ENCODE measurements at places on chromosomes 2 and 18. TPM values are rescaled to one million over a fixed set of nuclear protein-coding genes. Genes with fewer than 3 reads are reported as not detected.

CAPN14 gene
- total RNA-seq = 0.69 TPM

C18orf32 gene
- 22.4 TPM for total RNA-seq

VWC2L gene
- not detected for total RNA-seq

LPIN1 gene
- 36.5 TPM for total RNA-seq

SEH1L gene
- total RNA-seq = 110 TPM

GKN1 gene
- not detected for total RNA-seq

ST6GAL2 gene
- total RNA-seq = not detected

INPP1 gene
- total RNA-seq = 8.5 TPM

RSAD2 gene
- total RNA-seq = 3.7 TPM

MRPL33 gene
- total RNA-seq = 59.2 TPM

SAG gene
- not detected for total RNA-seq

DNA sequence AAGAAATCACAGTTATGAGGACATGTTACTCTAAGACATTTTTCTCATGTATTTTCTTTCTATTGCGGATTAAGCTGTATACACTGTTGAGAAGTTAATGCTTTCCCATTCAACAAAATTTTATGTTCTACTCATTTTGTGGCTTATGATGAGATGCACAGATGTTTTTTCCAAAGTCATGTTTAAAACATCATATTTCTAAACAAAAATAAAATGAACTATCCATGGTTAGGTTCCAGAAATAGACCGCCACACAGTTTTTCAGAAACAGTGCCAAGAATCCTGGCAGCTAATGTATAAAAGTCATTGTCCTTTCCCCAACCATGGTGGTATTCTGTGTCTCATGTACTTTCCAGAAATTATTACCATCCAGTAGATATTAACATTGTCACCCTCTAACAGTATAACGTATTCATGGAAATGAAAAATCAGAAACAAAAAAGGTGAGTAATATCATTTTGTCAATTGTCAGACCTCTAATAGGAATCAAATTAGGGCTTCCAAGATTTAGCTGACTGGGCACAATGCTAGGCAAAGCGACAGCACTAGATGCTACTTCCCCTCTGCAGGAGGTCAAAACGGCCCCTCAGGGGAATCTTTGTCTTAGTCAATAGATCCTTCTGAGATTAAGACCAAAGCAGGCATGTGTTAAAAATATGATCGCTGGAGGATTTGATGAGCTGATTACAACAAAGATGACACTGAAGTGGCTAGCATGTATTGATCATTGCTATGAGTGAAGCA lies 54.4 kb upstream of the ZNF397 start:
- no peak for DNase-seq
- H3K27me3 ChIP-seq = no peaks in the 10 kb centered on the region
- no peaks in the 10 kb centered on the region for H3K36me3 ChIP-seq
- no peak overlapping the region for H3K27ac ChIP-seq
- H3K4me3 ChIP-seq = no peak overlapping the region
- H3K4me1 ChIP-seq = no peaks in the 10 kb centered on the region

DNA sequence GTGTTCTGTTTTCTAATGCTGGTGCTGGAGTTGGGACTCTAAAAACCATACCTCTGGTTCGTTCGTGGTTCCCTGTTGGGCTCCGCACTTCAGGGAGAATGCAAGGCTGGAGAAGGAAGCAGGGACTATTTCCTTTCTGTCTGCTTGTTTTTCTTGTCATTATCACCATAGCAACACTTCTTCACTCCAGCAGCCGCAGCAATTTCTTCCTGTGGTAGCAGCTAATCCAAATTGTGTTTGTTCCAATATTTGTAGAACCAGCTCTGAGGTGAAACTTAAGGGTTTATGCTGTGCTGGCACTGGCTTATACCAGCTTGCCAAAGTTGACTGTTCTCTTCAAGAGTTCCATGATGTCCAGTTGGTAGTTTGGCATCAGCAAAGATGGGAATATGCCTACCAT lies 301.4 kb upstream of the SYT4 start:
- no peaks in the 10 kb centered on the region for H3K27me3 ChIP-seq
- H3K4me3 ChIP-seq = no peak overlapping the region
- no peaks in the 10 kb centered on the region for H3K4me1 ChIP-seq
- no peaks in the 10 kb centered on the region for H3K36me3 ChIP-seq

- H3K4me1 ChIP-seq = peaks cover 4% of the 10 kb centered on the region
- H3K27me3 ChIP-seq = no peaks in the 10 kb centered on the region
- H3K27ac ChIP-seq = no peak overlapping the region
- peaks cover 15% of the 10 kb centered on the region for H3K36me3 ChIP-seq
- no peak overlapping the region for H3K4me3 ChIP-seq
These were observed 5.6 kb upstream of the KDM3A start for GRCh38 chr2:86435531-86435930.

DNA sequence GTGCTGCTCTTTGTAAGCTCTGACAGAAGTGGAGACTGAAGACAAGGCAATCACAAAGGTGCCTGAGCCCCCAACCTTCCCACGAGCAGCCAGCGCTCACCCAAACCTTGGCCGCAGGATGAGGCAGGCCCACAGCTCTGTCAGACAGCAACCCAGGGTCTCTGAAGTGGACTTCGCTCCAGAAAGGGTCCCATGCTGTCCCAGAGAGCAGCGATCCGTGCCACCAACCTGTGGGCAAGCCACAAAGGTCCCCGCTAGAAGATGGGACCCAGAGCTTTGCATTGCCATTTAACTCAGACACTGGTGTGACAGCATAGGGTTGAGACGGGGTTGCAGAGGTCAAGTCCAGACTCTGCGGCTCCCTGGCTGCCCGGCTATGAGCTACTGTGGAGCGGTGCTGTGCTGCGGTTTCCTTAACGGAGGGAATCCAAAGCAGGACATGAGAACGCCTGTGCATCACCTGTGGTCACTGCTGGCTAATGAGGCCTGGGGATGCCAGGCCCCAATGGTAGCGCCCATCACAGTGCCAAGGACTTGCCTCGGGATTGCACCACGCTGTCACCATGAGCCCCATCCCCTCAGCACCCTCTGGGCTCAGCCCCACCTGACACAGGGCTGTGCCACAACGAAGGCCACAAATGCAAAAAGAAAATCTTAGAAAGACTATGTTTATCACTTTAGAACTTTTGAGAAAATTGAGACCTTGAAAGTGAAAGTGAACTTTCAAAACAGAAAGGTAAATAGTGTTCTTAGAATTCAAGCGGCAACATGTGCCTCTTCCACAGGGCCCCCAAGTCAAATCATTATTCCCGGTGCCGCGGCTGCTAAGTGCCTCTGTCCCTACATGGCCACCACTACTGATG lies 103.4 kb downstream of the HDAC4 start:
- H3K27me3 ChIP-seq = no peaks in the 10 kb centered on the region
- H3K4me1 ChIP-seq = peaks cover 68% of the 10 kb centered on the region

DNA sequence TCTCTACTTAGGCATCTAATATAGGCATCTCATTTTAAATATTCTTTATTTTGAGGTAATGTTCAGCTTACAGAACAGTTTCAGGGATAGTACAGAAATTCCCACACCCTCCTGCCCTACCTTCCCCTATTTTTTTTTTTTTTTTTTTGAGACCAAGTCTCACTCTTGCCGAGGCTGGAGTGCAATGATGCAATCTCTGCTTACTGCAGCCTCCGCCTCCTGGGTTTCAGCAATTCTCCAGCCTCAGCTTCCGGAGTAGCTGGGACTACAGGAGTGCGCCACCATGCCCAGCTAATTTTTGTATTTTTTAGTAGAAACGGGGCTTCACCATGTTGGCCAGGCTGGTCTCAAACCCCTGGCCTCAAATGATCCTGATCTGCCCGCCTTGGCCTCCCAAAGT lies 97.6 kb downstream of the EPB41L5 start:
- no peak overlapping the region for H3K27ac ChIP-seq
- peaks cover 2% of the 10 kb centered on the region for H3K36me3 ChIP-seq
- H3K4me1 ChIP-seq = peaks cover 19% of the 10 kb centered on the region
- no peak overlapping the region for H3K4me3 ChIP-seq
- no peak for DNase-seq

DNA sequence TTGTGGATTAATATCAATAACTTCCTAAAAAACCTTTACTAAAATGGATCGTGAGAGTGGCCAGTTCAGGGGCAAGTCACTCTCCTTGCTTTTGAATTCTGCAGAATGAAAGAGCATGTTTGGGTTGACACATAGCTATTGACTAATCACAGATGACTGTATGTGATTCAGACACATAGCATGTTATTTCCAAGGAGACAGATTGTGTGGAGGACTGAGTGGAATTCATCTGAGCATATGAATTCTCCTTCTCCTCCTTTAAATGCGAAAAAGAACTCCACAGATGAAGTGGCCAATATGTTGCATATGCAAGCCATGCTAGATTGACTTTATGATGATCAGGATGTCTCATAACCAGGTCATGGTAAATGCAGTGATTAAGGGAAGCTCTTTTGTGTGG lies 249.4 kb upstream of the FAM98A start:
- no peaks in the 10 kb centered on the region for H3K36me3 ChIP-seq
- no peak overlapping the region for H3K4me3 ChIP-seq
- no peak overlapping the region for H3K27ac ChIP-seq
- no peaks in the 10 kb centered on the region for H3K27me3 ChIP-seq
- no peak for DNase-seq

GRCh38 chr2:200593905-200594304 lies 8.1 kb downstream of the AOX1 start:
- peaks cover 5% of the 10 kb centered on the region for H3K27me3 ChIP-seq
- H3K36me3 ChIP-seq = no peaks in the 10 kb centered on the region

DNA sequence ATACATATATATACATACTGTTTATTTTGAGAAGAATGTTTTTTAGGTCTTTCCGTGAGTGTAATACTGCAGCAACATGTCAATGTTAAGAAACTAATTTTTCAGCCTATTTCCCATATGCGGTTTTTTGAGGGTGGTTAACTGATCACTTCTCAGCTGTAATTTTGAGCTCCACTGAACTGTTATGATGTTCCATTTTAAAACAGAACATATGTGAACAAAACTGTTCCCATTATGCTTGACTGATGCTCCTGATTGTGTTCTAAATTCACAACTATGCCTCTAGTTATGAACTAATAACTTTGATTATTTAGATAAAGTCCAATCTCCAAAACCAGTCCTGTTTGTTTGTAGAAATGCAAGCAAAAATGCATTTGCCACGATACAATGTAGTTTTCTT lies 511.2 kb upstream of the FSIP2 start:
- H3K27ac ChIP-seq = no peak overlapping the region
- H3K4me1 ChIP-seq = no peaks in the 10 kb centered on the region
- no peaks in the 10 kb centered on the region for H3K36me3 ChIP-seq
- DNase-seq = no peak

GRCh38 chr2:147665105-147665504 lies 179.7 kb upstream of the ACVR2A start:
- H3K27me3 ChIP-seq = no peaks in the 10 kb centered on the region
- no peak overlapping the region for H3K27ac ChIP-seq
- peaks cover 15% of the 10 kb centered on the region for H3K4me1 ChIP-seq
- no peak overlapping the region for H3K4me3 ChIP-seq

DNA sequence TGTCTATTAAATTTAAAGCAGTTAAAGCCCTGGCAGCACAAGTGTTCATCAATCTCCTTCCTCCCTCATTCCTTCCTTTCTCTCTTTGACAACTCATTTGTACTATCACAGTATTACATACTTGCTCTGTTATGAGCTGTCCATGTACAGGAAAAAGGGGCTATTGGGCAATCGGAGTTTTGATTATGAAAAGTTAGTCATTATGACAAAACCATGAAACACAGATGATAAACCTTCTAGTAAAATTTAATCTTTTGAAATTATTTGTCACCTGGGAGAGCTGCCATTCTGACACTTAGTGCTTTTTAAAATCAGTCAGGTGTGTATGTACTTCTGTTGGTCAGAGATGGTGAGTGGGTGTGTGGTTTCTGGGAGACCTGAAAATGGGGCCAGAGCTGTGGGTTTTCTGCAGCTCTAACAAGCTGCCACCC lies 39.4 kb downstream of the MAP4K4 start:
- no peaks in the 10 kb centered on the region for H3K27me3 ChIP-seq
- H3K4me1 ChIP-seq = peaks cover 75% of the 10 kb centered on the region
- peak; percentile 72 for DNase-seq
- H3K4me3 ChIP-seq = no peak overlapping the region
- H3K27ac ChIP-seq = peak overlapping the region; percentile 7

- H3K36me3 ChIP-seq = no peaks in the 10 kb centered on the region
- no peaks in the 10 kb centered on the region for H3K4me1 ChIP-seq
- peaks cover 5% of the 10 kb centered on the region for H3K27me3 ChIP-seq
- H3K4me3 ChIP-seq = no peak overlapping the region
- no peak overlapping the region for H3K27ac ChIP-seq
These were observed 6.5 kb upstream of the LGALSL start for GRCh38 chr2:64447317-64448040.

DNA sequence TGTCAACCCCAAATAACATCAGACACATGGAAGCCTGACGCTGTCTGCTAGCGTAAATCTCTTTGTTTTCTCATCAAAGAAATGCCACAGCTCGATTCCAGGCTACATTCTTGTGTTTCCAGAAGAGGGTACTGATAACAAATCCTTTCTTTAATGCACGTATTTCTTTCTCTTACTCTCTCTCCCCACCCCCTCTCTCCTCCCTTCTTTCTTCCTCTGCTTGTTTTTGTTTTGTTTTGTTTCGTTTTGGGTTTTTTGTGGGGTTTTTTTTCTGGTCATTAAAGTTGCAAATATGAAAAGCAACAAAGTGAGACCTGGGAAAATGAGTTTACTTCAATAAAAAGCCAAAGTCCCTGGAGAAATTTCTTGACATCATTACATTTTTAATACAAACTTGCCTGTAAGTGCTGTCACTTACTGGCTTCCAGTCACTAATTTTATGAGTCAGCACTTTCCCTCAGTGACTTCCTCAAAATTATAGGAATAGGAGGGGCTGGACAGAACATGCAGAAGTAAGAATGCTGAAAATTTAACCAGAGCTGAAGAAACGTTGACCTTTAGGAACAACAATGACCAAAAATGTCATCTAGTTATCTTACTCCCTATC lies 106.7 kb upstream of the NABP1 start:
- DNase-seq = peak; percentile 35
- H3K36me3 ChIP-seq = no peaks in the 10 kb centered on the region
- H3K27ac ChIP-seq = peak overlapping the region; percentile 57
- peaks cover 15% of the 10 kb centered on the region for H3K27me3 ChIP-seq
- H3K4me1 ChIP-seq = peaks cover 42% of the 10 kb centered on the region

GRCh38 chr2:45890819-45891218 lies 239.3 kb downstream of the PRKCE start:
- peak; percentile 32 for DNase-seq
- no peak overlapping the region for H3K4me3 ChIP-seq
- H3K27ac ChIP-seq = no peak overlapping the region
- no peaks in the 10 kb centered on the region for H3K36me3 ChIP-seq
- no peaks in the 10 kb centered on the region for H3K27me3 ChIP-seq

GRCh38 chr2:147630585-147630984 lies 214.2 kb upstream of the ACVR2A start:
- no peaks in the 10 kb centered on the region for H3K36me3 ChIP-seq
- no peaks in the 10 kb centered on the region for H3K27me3 ChIP-seq

GRCh38 chr2:210544007-210544590 lies 12.3 kb upstream of the CPS1 start:
- no peak overlapping the region for H3K27ac ChIP-seq
- H3K4me1 ChIP-seq = no peaks in the 10 kb centered on the region
- H3K36me3 ChIP-seq = no peaks in the 10 kb centered on the region
- DNase-seq = no peak
- H3K4me3 ChIP-seq = no peak overlapping the region

GRCh38 chr18:10320791-10321190 lies 133.6 kb upstream of the APCDD1 start:
- no peaks in the 10 kb centered on the region for H3K36me3 ChIP-seq
- DNase-seq = no peak
- H3K27me3 ChIP-seq = no peaks in the 10 kb centered on the region

Measured in activated CD8-positive, alpha-beta T cell treated with anti-CD3 and anti-CD28 coated beads for 36 hours (primary cell).